HFFc6 (cell line): ENCODE measurements at places on chromosomes 7 and 10.

DNA sequence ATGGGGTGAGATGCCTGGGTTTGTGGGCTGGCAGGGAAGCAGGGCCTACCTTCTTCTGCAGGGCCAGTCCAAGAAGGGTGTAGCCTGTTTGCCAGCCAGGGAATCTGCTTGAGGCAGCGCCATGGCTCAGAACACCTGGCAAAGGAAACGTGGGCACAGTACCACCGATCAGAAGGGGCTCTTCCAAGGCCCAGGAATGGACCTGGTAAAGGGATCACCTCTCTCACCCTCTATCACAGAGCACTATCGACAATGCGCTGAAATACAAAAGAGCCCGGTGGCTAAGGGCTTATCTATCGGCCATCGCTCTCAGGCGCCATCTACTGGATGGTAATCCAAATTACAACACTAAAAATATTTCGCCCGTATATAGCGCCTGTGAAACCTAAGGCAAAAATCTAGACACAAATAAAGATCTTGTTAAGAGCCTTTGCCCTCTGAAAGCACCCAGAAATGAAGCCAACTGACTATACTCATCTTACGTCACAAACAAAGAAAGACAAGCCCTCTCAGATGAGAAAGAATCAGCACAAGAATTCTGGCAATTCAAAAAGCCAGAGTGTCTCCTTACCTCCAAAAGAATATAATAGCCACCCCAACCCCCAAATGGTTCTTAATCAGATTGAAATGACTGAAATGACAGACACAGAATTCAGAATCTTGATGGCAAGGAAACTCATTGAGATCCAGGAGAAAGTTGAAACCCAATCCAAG lies 217.8 kb upstream of the HPS1 start:
- DNase-seq = no peak

DNA sequence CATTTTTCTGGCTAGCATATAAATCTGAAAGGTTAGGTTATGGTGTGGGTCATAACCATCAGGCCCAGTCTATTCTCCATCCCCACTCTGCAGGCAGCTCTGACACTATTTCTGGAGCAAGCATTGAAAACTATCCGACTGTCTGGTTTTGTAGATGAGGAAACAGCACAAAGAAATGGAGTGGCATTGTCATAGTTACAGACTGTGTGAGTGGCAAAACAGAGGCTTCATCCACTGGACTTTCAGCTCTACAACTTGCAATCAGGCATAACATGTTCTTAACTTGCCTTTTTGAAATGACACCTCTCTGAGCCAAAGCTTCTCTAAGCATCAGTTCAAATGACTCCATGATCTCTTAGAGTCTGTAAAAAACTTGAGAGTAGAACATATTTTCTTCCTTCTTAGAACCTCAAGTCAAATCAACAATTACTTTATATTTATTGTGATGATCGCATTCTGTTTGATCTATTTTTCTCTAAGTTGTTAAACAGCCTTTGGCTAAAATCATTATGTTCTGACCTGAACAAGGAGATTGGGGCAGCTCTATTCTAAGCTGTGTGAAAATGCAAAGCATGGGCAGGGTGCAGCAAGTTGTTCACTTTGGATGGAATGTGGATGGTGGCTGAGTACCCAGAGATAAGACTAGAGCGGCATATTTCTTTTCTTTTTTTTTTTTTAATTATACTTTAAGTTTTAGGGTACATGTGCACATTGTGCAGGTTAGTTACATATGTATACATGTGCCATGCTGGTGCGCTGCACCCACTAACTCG lies 68.5 kb downstream of the LRRC4 start:
- no peak for DNase-seq

DNA sequence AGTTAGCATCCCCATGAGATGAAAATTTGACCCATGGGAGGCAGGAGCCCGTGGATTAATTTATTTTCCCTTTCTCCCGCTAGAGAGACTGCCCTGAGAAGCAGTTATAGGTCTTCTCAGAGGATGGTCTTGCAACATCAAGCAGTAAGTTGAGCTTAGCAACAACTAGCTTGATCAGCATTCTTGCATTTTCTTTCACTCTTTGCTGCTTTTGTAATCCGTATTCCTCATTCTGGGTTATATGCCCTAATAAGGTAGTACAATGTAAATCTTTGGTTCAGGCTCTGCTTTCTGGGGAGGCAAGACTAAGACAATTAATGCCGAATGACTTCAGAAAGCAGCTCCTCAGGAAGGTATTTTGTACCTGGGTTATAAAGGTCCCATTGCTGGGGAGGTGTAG lies 146.8 kb downstream of the FZD1 start:
- no peak for DNase-seq

GRCh38 chr7:148379677-148380076 lies 210.9 kb upstream of the C7orf33 start:
- DNase-seq = no peak

DNA sequence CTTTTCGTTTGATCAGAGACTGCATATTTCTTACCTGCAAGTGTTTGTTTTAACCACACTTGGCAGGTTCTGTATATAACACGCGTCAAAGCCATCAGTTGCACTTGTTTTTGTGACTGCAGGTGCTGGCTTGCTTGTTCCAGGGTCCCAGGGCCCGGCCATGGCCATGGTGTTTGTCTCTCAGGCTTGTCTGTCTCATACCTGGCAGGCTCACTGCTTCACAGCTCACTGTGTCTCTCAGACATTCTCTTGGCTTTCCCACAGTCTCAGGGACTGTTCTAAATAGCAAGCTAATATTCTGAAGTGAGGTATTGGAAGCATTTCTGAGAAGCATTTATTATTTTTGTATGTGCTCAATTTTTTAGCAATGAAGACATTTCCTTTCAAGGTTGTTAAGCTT lies 46.9 kb downstream of the GPR141 start:
- no peak for DNase-seq
